ENCODE measurements at places on chromosomes 7 and 10.
A peak's percentile ranks its signal among the peaks of the same experiment; 100 is the strongest.

- DNase-seq, result no peak
These were observed 544.4 kb downstream of the DNAJB6 start for GRCh38 chr7:157881048-157881771.

DNA sequence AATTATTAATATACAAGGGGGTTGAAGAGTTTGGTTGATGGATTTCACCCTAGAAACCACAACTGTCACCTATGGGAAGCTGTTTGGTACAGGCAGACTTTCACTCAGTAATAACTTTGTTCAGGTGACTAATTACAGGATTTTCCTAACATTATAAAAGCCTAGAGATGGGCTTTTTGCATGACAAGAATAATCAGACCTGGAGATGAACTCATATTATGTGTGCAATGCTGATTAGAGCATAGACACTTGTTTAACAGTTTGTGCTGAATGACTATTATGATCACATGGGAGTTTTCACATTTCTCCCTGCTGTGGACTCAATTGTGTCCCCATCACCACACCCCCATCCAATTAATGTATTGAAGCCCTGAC, 90.2 kb upstream of the STEAP4 start:
- no peak for DNase-seq

- peak; percentile 38 for DNase-seq
These were observed 122.7 kb downstream of the PRKAG2 start for GRCh38 chr7:151754142-151754590.

DNA sequence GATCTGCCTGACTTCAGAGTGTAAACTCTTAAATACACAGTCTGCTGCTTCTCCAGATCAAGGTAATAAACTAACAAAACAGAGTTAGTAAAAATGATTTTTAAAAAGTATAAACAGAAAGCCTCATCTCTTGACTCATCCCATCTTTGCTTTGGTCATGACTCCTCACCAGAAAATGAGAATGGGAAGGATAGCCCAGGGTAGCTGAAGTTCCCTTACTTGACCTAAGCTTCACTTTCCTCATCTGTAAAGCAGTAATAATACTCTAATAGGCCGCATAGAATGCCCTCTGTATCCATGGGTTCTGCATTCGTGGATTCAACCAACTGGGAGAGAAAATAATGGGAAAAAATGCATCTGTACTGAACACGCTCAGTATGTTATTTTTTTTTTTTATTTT, 11.3 kb upstream of the SLC25A28 start:
- DNase-seq, result no peak

DNA sequence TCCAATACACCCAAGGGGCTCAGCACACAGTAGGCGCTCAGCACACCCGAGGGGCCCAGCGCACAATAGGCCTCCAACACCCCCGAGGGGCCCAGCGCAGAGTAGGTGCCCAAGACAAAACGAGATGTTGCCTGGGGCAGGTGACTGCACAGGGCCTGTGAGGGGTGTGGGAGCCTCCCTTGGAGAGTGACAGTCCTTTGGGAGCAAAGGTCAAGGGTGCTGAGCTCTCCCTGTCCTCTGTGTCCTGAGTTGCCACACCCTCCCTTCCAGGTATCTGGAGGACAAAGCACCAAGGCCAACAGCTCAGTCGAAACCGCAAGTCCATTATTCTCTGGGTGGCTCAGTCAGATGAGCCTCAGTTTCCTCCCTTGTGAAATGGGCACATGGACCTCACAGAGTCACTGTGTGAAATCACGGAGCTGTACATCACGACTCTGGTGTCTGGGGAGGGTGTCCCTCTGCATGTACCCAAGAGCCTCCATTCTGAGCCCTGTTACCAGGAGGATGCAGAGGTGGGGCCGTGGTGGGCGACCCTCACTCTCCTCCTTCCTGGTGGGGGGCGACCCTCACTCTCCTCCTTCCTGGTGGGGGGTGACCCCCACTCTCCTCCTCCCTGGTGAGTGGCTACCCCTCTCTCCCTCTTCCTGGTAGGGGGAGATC, 81.3 kb downstream of the FOXL3 start:
- no peak for DNase-seq
